Muscle of arm (tissue), 14 donors: ENCODE measurements at places on chromosomes 4 and X. TPM values are rescaled to one million over a fixed set of nuclear protein-coding genes. Genes with fewer than 3 reads are reported as not detected.

- DNase-seq = no peak
Observed at GRCh38 chr4:37682701-37683401, 3.3 kb downstream of the RELL1 start.

The RGS12 gene
- polyA plus RNA-seq = 28.7 TPM

GRCh38 chrX:11364835-11365234, 71.6 kb downstream of the AMELX start:
- DNase-seq = no peak

DNA sequence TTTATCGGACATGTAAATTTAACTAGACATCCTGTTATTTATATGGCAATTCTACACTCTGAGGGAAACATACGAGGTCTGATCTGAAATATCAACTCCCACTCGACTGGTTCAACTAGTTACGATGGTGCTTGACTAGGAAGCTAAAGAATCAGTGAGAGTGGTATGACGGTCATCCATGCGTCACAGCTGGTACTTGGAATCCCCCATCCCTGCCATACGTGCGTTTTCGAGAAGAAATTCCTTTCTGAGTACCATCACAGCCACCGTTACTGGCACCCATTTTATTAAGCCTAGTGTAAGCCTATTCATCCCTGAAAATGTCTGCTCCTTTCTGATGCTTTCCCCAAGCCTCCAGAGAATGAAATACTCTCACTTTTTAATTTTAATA, 695 bp upstream of the PIGA start:
- no peak for DNase-seq

DNA sequence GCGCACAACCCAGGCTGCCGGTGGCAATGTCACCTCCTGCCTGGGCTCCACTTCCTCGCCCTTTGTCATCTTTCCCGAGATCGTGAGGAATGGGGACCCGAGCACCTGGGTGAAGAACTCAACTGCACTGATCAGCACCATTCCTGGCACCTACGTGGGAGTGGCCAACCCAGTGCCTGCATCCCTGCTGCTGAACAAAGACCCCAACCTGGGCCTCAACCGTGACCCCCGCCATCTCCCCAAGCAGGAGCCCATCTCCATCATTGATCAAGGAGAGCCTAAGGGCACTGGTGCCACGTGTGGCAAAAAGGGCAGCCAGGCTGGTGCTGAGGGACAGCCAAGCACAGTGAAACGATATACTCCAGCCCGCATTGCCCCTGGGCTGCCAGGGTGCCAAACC, 32.3 kb downstream of the BCORL1 start:
- no peak for DNase-seq

DNA sequence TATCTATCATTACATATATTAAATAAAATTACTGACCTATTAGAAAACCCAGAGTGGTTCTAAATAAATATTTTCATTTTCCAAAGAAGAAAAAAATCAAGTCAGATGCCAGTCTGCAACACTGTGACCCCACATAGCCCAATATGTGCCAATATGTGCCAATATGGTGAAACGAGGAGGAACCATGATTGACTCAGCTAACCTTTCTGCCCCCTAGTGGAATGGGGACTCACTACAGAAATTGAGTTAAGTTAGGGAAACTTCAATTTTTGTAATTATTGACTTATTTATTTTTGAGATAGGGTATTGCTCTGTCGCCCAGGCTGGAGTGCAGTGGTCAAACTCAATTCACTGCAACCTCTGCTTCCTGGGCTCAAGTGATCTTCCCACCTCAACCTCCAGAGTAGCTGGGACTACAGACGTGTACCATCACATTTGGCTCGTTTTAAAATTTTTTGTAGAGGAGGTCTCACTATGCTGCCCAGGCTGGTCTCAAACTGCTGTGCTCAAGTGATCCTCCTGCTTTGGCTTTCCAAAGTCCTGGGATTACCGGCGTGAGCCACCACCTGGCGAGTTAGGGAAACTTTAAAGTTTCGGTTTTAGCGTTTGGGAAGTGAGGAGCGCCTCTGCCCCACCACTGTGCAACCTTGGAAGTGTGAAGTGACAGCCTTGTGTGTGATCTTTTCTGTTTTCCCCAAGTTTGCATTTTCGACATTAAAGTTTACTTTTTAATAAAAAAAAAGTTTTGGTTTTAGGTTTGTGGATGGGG, 116.8 kb upstream of the SHISA3 start:
- no peak for DNase-seq

- no peak for DNase-seq
Observed at GRCh38 chr4:58776627-58777026, 1666.4 kb upstream of the IGFBP7 start.

The CENPVL2 gene
- not detected for polyA plus RNA-seq

The CCSER1 gene
- polyA plus RNA-seq = 1.0 TPM

The SLC4A4 gene
- 10.6 TPM for polyA plus RNA-seq

The GLOD5 gene
- not detected for polyA plus RNA-seq

The GRPR gene
- polyA plus RNA-seq = 0.68 TPM

The GYG2 gene
- 1.8 TPM for polyA plus RNA-seq

The SCFD2 gene
- polyA plus RNA-seq = 11.4 TPM

The PAPSS1 gene
- polyA plus RNA-seq = 56.9 TPM

GRCh38 chrX:110395877-110396276, 37.2 kb downstream of the RTL9 start:
- no peak for DNase-seq

DNA sequence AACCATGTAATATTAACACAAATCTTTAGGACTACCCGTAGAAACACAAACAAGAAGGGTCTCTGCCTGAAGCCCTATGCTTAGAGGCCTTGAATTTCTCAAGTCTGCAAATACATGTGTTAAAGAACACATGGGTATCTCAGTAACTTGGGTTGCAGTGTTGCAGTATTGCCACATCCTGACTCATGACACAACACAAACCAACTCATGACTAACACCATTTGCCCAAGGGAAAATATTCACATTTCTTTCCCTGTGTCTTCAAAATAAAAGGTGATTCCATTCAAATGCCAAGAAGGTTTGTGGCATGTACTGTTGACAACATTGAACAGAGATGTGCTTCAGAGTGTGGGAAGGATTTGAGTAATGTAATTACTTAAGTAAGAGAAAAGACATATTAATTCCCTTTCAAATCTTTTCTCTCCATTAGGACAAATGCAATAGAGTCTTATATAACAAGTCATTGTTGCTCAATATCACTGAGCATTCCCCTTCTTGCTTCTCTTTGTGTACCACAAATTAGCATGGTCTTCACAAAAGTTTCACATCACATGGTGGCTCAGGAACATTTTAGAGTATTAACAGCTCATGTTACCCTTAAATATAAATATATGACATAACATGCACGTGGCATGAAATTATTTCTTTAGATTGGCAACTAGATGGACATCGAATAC, 487.1 kb downstream of the STPG2 start:
- DNase-seq = no peak

GRCh38 chr4:56215141-56215783, 172.0 kb downstream of the AASDH start:
- no peak for DNase-seq

DNA sequence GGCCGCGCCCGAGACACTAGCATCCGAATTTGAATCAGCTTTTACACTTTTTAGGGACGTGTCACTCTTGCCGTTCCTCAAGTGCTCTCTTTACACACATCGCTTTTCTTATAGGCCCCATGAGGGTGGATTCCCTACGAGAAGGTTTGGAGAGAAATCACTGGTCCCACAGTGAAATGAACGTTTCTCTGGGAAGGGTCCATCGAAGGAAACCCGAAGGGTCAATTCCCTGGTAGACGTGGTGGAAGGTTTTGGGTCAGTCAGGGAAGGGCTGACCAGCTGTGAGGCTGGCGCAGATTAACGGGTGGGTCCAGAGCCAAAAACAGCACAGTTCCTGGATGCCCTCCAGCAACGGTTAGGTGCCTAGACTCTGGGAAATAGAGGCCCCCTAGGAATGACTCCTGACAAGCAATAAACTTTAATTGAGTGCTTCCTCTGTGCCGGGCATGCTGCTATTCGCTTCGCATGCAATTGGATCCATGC, 35.9 kb downstream of the ETDC start:
- peak; percentile 38 for DNase-seq

GRCh38 chr4:144465546-144465945, 180.4 kb upstream of the HHIP start:
- DNase-seq = no peak

DNA sequence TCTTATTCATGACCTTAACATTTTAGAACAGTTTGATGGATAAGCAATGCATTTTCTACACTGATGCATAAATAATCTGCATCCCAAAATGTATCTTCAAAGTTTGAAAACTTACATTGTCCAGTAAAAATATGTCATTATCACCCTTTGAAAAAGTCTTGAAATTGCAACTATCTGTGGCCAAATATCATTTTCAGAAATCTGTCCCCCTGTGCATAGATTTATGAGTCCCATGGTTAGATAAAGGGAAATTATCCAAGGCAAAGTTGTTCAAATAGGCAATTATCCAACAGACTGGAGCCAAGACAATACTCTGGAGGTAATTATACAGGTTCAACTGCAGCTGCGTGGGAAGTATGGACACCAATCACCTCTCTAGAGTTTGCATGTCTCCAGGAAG, 182.5 kb upstream of the INTU start:
- DNase-seq = peak; percentile 77

The PCDH18 gene
- 57.5 TPM for polyA plus RNA-seq

DNA sequence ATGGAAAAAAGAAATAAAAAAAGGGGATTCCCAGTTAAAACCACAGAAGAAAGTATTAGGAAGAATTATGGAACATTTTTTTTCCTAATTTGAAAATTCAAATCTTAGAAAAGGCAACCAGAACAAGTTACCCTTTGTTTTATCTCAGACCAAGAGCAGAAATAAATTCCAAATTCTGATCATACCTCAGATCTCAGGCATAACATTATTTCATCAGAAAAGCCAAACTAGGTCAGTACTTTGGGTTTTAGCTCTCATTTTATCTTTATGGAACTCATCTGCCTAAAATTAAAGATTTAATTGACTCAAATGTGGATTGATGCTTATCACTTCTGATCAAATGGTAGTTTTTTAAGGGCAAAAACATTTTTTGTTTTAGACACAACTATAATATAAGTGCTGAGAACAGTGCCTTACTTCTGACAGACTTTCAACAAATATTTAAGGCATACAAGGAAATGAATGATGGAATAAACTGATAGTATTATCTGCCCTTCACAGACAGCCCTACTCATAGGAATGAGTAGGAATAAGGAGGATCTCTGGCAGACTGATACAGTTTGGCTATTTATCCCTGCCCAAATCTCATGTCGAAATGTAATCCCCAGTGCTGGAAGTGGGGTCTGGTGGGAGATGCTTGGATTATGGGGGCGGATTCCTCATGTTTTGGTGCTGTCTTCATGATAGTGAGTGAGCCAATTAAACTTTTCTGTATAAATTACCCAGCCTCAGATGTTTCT, 245.3 kb upstream of the PITX2 start:
- no peak for DNase-seq

DNA sequence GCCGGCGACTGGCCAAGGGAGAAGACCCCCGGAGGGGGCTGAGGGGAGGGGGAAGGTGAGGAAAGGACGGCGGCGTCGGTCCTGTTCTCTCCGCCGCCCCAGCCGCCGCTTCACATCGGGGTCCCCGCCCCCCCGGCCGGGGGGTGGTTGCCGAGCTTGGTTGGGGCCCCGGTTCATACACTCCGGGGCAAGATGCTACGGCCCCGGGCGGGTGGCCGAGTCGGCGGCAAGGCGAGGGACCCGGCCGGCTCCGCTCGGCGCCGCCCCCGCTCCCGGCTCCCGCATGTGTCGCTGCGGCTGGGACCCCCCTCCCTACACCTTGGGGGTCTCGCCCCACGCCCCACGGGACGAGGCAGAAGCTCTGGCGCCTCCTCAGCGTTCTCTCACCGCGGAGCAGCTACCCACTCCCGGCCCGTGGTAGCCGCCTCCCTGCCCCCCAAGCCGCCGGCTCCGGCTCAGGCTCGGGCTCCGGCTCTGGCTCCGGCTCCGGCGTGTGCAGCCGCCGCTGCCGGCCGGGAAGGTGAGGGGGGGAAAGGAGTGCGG, 461 bp downstream of the FBXW7 start:
- DNase-seq = peak; percentile 7

- DNase-seq = no peak
Observed at GRCh38 chrX:37347420-37347819, 1.7 kb upstream of the PRRG1 start.

DNA sequence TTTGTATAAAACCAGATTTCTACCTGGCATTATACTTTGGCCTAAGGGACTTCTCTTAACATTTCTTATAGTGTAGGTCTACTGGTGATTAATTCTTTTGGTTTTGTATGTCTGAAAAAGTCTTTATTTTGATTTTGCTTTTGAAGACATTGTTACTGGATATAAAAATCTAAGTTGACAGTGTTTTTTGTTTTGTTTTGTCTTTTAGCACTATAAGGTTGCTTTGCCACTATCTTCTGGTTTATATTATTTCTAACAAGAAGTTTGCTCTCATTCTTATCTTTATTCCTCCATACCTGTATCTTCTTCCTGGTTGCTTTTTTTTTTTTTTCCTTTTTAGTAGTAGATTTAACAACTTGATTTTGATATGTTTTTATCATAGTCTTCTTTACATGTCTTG, 76.0 kb downstream of the ING2 start:
- DNase-seq = no peak

The PPA2 gene
- 46.3 TPM for polyA plus RNA-seq

- DNase-seq = no peak
Observed at GRCh38 chrX:55451626-55451989, 319 bp upstream of the MAGEH1 start.

GRCh38 chr4:178937130-178937529, 1494.9 kb upstream of the AGA start:
- DNase-seq = no peak

The TLR3 gene
- polyA plus RNA-seq = 2.2 TPM

GRCh38 chr4:127856813-127857447, 23.8 kb upstream of the PLK4 start:
- DNase-seq = no peak

- DNase-seq = no peak
Observed at GRCh38 chrX:46788902-46789301, 30.0 kb upstream of the SLC9A7 start.

DNA sequence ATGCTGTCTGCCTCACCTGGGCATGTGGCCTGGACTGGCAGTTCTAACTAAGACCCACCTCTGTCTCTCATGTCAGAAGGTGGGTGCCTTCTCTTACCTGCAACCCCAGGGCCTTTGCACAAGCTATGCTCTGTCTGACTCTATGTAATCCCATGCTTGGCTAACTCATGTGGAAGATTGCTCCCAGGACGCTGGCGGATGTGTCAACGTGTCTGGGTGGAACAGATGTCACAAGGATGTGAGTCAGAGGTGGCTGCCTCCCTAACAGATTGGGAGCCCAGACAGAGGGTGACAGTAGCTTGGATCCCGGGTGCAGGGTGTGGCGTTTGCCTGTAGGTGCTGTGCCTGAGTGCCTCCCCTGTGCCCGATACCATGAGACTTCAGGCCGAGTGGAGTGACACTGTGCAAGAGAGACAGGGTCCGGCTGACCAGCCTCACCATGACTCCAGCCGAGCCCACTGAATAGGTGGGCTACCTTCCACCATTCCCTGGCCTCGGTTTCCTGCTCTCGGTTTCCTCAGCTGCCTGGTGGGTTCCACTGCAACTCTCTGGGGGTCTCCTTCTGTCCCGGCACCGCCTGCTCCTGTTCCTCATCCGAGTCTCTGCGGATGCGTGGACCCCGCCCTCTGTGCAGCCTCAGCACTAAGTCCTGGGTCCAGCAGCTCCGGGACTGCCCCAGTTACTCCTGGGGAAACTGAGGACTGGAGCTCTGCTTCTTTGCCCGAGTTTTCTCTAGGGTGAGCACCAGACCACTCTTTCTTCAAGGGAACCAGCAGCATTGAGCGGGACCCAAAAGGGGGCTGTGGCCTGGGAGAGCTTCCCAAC, 11.0 kb downstream of the SH3BP2 start:
- no peak for DNase-seq
